Purkinje cell (primary cell): ENCODE measurements at places on chromosomes 6 and 20. TPM values are rescaled to one million over a fixed set of nuclear protein-coding genes. Genes with fewer than 3 reads are reported as not detected.

The ANGPT4 gene
- polyA plus RNA-seq, result not detected in 2 replicates

The FNDC1 gene
- polyA plus RNA-seq, result 0.36 TPM in 1 of 2 replicates, not detected in the other

The BTN1A1 gene
- polyA plus RNA-seq, result not detected in 2 replicates

The SLC24A3 gene
- polyA plus RNA-seq, result 1.2 and 1.5 TPM in 2 replicates

The HLA-DMA gene
- 1.4 TPM in 1 of 2 replicates, not detected in the other for polyA plus RNA-seq

The PNLDC1 gene
- 1.0 TPM in 1 of 2 replicates, not detected in the other for polyA plus RNA-seq

The PLCB4 gene
- polyA plus RNA-seq, result 53.1 and 75.2 TPM in 2 replicates

The MCCD1 gene
- polyA plus RNA-seq, result not detected in 2 replicates

The RIMS4 gene
- 0.04 and 0.19 TPM in 2 replicates for polyA plus RNA-seq

The STXBP5 gene
- 8.6 and 47.1 TPM in 2 replicates for polyA plus RNA-seq

The DDO gene
- 1.1 and 2.1 TPM in 2 replicates for polyA plus RNA-seq

The IPCEF1 gene
- 0.80 and 8.5 TPM in 2 replicates for polyA plus RNA-seq

The DACT2 gene
- polyA plus RNA-seq, result not detected in 2 replicates

The IP6K3 gene
- polyA plus RNA-seq, result 0.09 and 2.7 TPM in 2 replicates

The ZBTB46 gene
- polyA plus RNA-seq, result 2.8 and 6.3 TPM in 2 replicates

The TRIM15 gene
- not detected in 2 replicates for polyA plus RNA-seq

The SLA2 gene
- polyA plus RNA-seq, result not detected in 2 replicates

The ZNF391 gene
- polyA plus RNA-seq, result 1.9 and 2.1 TPM in 2 replicates

The PRKN gene
- polyA plus RNA-seq, result 3.4 and 4.1 TPM in 2 replicates

The BFSP1 gene
- 0.38 and 2.1 TPM in 2 replicates for polyA plus RNA-seq

The SYCP2L gene
- 0.15 and 4.0 TPM in 2 replicates for polyA plus RNA-seq

The PRPH2 gene
- polyA plus RNA-seq, result 6.2 and 8.0 TPM in 2 replicates

The HDGFL1 gene
- not detected in 2 replicates for polyA plus RNA-seq

The ULBP2 gene
- 5.6 and 9.5 TPM in 2 replicates for polyA plus RNA-seq

The POLR3F gene
- 24.1 and 27.0 TPM in 2 replicates for polyA plus RNA-seq

The TOMM6 gene
- polyA plus RNA-seq, result 535 and 586 TPM in 2 replicates

The RAD21L1 gene
- not detected in 2 replicates for polyA plus RNA-seq

The ZNF334 gene
- polyA plus RNA-seq, result 10.5 and 13.3 TPM in 2 replicates

The CD24 gene
- 0.32 and 2.5 TPM in 2 replicates for polyA plus RNA-seq

The MDFI gene
- not detected in 2 replicates for polyA plus RNA-seq

The CSTF1 gene
- polyA plus RNA-seq, result 19.8 and 28.3 TPM in 2 replicates

The MYL9 gene
- polyA plus RNA-seq, result not detected in 2 replicates

The DLK2 gene
- polyA plus RNA-seq, result 11.0 and 15.0 TPM in 2 replicates

The HTR1E gene
- 0.58 TPM in 1 of 2 replicates, not detected in the other for polyA plus RNA-seq

The GABRR2 gene
- not detected in 2 replicates for polyA plus RNA-seq

The ABHD16B gene
- polyA plus RNA-seq, result not detected in 2 replicates

The EFCAB8 gene
- polyA plus RNA-seq, result not detected in 2 replicates

The PXDC1 gene
- 0.56 TPM in 1 of 2 replicates, not detected in the other for polyA plus RNA-seq

The KIAA0408 gene
- polyA plus RNA-seq, result 185 and 258 TPM in 2 replicates

The CCN6 gene
- 0.74 and 1.5 TPM in 2 replicates for polyA plus RNA-seq

The SNX14 gene
- polyA plus RNA-seq, result 232 and 233 TPM in 2 replicates

The SDC4 gene
- polyA plus RNA-seq, result 0.42 and 0.70 TPM in 2 replicates

The WFDC5 gene
- not detected in 2 replicates for polyA plus RNA-seq

The TUBB1 gene
- not detected in 2 replicates for polyA plus RNA-seq

The RBPJL gene
- not detected in 2 replicates for polyA plus RNA-seq

The C6orf132 gene
- not detected in 2 replicates for polyA plus RNA-seq

The KIFC1 gene
- not detected in 2 replicates for polyA plus RNA-seq

The SLC17A9 gene
- not detected in 2 replicates for polyA plus RNA-seq
